ENCODE measurements at places on chromosomes 2 and 18.
A peak's percentile ranks its signal among the peaks of the same experiment; 100 is the strongest.

GRCh38 chr2:111028720-111029119, 92.0 kb upstream of the BCL2L11 start:
- DNase-seq = no peak

DNA sequence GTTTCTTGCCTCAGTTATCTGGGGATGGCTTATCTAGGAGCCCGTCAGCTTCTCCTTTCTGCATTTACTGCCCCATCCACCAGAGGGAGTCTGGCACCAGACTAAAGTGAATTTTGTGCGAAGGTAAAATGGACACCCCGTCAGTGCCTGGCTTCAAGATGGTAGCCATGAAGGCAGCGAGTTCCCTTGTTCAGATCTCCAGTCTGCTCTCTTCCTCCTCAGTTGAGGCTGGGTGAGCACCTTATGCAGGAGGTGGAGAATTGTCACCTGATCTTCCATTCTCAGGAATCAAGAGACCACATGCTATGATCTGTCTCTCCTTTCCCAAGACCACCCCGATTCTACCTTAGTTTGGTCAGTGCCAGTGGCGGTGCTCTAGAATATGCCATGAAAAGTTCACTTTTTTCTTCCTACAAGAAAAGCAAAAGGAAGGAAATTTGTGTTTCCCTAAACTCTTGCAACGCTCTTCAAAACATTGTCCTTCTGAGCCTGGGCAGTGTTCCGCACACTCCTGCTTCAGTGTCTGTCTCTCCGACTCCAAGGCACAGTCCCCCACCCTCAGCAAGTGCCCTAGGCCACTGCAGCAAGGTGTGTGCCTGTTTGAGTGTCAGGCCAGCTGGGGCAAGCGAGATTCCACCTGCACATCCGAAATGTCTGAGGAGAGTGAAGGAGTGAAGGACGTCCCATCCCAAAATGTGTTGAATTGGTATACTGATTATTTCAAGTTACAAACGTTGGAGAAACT, 168.6 kb downstream of the SS18 start:
- DNase-seq = no peak

GRCh38 chr2:217800433-217801114, 202.2 kb downstream of the TNS1 start:
- DNase-seq = no peak

GRCh38 chr2:3163401-3163800, 214.2 kb downstream of the EIPR1 start:
- DNase-seq = no peak

GRCh38 chr2:28644760-28645159, 106.9 kb upstream of the PPP1CB start:
- DNase-seq = no peak

GRCh38 chr18:70671889-70672565, 383.2 kb downstream of the SOCS6 start:
- no peak for DNase-seq

GRCh38 chr2:241977557-241978300, 108.2 kb downstream of the RTP5 start:
- DNase-seq = no peak

DNA sequence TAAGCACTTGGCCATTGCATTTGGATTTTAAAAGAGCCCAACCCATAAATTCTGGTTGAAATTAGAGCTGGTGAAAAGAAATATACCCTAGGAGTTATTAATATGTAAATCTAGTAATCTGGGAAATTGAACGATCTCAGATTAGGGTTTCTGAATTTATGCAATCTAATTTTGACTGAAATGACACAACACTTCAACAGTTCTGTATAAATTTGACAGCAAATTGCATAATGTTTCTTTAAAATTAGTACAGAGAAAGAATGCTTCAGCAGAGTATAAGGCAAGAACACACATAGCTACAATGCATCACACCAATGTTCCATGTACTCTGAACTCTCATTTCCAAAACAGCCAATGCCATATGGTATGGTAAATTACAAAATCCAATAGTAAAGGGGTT, 201.5 kb upstream of the ITGA4 start:
- no peak for DNase-seq

DNA sequence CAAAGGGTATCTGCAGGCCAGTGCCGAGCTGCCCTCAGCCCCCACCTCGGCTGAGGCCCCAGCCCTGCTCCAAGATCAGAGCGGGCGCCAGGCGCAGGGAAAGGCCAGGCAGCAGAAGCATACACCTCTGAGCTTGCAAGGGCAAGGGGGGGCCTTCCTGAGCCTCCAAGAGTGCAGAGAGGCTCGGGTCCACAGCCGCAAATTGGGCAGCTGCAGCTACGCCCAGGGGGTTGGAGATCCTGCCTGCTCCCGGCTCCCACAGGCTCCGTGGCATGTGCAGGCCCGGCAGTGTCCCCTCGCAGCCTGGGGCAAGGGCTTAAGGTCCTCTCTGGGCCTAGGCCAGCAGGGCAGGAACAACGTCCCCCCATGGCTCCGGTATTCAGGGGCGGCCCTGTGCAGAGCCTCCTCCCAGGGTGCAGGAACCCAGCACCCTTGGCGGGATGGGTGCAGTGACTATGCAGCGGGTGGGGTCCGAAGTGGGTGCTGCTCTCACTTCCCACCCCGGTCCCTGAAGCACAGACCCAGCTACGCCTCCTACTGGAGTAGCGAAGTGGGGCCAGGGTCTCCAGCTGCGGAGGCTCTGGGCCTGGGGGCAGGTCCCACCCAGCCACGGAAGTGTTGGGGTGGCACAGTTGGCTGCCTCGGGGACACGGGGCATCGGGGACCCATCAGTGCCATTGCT, 120.2 kb upstream of the TMEFF2 start:
- DNase-seq = no peak

- no peak for DNase-seq
Observed at GRCh38 chr18:395456-396250, 104.8 kb downstream of the COLEC12 start.

GRCh38 chr18:76741346-76741745, 81.0 kb upstream of the ZNF236 start:
- no peak for DNase-seq

GRCh38 chr18:24176727-24177416, 38.0 kb downstream of the CABYR start:
- peak; percentile 17 for DNase-seq

- no peak for DNase-seq
Observed at GRCh38 chr18:30192216-30192615, 850.3 kb downstream of the DSC3 start.

DNA sequence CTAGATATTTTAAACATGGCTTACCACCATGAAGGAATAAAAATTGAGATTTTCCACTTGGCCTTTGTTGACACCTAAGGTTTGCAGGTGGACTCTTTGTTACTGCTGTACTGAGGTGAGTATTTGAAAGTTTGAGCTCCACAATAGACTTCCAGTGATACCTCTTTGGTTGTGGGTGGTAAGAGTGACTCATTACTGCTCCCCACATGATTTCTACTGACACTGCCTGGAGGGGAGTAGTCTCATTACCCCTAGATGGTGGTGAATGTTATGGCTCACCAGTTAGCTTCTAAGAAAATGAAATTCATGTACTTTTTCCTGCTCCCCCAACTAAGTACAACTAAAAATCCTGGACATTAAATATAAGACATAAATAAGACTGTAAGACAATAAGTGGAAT, 1183.1 kb upstream of the TMEFF2 start:
- peak; percentile 0 for DNase-seq

DNA sequence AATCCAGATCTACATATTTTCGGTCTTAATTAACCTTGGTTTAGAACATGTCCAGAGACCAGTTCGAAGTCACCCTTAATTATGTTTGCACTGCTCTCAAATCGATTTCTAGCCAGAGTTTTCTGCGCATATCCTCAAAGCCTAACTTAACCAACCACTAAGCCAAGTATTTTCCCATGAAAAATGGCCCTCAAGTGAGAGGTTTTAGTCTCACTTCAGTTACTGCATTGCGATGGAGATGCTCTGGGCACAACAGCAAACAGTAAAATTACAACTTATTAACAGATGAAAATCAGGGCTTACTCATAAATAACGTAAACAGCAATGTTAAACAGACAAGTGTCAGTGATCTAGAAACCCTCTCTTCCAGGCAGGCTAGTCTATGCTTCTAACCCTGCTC, 4.5 kb downstream of the RTN4 start:
- no peak for DNase-seq

DNA sequence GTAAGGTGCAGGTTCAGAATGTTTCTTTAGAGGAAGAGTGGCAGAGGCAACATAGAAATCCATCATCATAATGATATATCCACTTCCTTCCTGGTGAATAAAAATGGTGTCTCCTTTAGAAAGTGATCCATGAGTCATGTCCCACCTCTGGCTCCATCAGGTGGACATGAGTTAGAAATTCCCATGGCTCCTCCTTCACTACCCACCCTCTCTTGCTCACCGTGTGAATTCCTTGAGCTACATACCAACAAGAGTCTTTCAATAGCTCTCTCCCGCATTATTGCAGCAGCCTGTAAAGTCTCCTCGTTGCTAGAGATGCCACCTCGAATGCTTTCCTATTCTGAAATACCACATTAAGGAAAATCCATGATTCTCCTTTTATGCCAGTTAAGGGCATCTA, 317.6 kb downstream of the LNPK start:
- no peak for DNase-seq

GRCh38 chr2:134202371-134202770, 51.5 kb upstream of the MGAT5 start:
- DNase-seq = no peak

GRCh38 chr2:26483957-26484565, 6.1 kb upstream of the OTOF start:
- no peak for DNase-seq

DNA sequence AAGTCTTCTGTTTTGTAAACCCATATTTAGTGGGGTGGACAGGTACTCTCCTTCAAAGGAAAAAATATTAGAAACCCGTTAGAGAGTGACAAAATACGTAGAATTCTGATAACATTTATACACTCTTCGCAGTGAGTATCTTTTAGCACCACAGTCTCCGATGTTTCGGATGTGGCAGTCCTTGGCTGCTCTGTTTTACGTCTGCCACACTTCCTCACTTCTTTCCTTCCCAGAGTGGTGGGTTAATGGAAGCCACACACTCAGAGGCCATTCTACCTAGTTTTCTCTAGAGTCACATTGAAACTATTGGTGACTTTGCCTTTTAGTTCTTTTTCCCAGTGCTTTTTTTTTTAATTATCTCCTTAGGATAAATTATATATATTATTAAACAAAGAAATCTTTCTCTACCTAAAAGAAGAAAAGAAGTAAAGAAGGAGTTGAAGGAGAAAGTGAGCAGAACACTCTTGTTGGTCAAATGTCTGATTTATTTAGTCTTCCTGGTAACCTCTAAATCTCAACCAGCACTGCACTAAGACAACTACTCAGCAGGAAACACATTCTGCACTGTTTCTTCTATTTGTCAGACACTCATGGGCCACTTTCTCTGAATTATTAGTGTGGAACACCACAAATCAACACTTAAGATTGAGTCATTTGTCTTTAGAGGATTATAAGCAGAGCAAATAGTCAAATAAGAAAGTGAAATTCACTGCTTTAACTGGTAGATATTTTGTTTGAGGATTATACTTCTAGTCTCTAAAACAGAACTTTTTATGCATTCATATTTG, 451.3 kb upstream of the TMEFF2 start:
- DNase-seq = no peak

DNA sequence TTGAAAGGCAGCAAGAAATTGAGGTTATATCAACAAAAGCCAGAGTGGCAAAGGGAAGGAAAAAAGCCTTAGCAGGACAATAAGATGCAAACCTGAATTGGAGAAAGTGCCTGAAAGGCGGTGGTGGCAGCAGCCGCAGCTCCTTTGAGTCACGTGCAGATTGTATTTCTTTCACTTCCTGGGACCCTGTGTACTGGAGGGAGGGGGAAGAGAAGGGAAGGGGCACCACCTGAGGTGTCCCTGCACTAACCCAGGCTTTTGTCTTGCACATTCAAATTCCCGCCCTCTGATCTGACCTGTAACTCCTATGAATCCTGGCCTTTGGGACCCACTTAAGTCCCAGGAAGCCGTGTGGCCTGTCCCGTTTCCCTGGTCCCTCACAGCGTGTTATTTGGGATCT, 326.1 kb upstream of the SKOR2 start:
- no peak for DNase-seq

GRCh38 chr2:144230448-144231085, 289.4 kb downstream of the ZEB2 start:
- no peak for DNase-seq

DNA sequence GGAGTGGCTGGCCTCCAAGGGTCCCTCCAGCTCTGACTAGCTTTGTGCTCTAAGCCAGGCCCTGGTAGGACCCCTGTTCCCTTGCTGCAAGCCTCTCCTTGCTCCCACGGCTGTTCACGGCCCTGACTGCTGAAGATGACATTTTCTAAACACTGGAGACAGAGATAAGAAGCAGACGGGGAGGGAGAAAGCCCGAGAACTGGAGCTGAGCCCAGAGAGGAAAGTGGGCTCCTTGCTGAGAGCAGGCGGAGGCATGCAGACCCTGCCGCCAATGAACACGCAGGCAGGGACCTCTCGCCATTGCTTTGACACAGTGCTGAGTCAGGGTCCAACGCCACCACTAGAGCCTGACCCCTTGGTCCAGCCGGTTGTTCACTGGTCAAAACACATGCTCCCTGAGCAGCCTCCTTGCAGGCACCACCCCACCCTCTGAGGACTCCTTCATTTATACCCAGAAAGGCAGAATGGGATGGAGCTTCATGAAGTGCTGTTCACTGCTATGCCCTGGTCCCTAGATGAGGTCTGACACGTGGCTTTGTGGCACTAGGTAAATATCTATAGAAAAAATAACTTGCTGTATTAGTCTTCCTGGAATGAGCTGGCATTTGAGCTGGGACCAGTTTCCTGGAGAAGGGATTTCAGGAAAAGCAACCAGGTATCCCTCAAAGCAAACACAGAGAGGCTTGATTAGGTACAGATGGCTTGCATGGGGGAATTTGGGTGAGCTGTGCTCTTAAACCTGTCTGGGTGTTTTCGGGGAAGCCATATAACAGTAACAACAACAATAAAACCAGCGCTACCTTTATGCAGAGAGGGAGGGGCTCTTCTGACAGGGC, 65.7 kb downstream of the MCFD2 start:
- no peak for DNase-seq

DNA sequence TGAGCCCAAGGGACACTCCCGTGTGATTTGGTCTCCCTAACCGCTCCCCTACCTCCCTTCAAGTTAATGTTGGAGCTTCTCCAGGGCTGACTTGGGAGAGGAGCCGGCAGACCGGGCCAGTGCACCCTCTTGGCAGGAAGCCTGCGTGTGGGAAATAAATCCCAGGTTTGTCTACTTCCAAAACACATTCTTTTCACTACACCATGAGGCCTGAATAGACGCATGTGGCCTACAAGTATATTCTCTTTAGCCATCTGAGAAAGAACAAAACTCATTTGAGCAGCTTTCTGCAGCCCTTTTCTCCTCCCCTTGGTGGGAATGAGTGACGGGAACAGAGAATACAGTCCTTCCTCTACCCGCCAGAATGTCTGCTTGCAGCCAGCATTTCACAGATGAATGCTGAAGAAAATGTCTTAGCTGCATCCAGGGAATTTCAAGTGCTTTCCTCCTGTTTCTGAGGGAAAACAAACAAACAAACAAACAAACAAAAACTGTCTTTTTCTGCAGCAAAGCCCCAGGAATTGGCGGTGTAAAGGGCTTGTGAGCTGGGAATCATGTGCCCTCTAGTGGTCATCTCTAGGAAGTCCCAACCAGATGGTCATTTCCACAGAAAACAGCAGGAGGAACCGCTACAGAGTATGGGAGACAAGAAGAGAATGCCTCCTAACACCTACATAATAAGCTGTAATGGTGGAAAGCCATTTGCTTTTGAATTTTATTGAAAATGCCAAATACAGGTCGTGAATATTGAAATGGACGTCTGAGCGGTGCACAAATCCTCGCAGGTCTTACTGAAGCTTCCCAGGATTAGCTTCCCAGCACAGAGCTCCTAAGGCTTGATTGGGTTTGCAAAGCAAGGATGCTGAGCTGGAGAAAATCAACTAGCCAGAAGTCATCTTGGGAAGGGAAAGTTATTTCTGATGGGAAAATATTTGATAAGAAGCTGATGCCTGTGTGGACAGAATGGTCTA, 41.2 kb upstream of the DAPL1 start:
- no peak for DNase-seq

Measured in stimulated activated CD8-positive, alpha-beta memory T cell treated with anti-CD3 and anti-CD28 coated beads, Interleukin-15, amount 100 ng/mL, for 48 hours (primary cell).